ENCODE measurements at places on chromosomes 4 and X.

DNA sequence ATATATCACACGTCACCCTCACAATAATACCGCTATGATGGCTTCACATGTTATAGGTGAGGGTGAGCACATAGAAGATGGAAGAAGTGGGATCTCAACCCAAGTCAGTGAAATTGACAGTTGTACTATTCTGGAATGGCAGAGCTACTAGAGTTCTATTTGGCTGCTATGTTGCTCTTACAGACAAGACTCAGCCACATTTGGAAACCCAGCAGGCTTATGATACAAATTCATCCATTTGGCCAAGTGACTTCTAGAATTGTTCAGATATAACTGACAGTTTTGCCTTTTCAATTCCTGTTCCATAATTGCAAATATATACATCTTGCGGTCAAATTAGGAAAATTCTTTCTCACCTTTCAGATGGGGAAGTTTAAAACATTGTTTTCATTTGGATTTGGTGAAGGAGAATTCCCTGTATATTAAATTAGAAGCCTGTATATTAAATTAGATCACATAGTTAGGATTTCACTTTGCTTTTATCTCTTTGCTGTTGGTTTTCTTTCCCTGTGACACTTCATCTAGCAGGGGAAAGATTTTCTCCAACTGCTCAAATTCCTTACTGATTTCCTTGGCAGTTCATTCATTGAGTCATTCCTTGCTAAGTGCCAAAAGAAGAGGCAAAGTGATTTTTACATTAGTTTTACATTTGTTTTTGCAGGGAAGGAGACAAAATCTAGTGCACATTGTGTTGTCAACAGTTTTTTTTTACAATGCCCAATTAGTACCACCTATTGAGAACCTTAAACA lies 120.6 kb upstream of the TBC1D9 start:
- DNase-seq = no peak

GRCh38 chr4:47692691-47693090 lies 145.2 kb downstream of the CORIN start:
- DNase-seq = no peak

DNA sequence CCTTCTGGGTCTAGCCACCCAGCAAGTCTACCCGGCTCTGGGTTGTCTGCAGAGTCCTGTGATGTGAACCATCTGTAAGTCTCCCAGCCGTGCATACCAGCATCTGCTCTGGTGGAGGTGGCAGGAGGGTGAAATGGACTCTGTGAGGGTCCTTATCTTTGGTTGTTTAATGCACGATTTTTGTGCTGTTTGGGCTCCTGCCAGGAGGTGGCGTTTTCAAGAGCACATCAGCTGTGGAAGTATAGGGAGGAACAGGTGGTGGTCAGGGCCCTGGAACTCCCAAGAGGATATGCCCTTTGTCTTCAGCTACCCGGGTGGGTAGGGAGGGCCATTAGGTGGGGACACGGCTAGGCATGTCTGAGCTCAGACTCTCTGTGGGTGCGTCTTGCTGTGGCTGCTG lies 66.5 kb upstream of the ZFP42 start:
- no peak for DNase-seq

DNA sequence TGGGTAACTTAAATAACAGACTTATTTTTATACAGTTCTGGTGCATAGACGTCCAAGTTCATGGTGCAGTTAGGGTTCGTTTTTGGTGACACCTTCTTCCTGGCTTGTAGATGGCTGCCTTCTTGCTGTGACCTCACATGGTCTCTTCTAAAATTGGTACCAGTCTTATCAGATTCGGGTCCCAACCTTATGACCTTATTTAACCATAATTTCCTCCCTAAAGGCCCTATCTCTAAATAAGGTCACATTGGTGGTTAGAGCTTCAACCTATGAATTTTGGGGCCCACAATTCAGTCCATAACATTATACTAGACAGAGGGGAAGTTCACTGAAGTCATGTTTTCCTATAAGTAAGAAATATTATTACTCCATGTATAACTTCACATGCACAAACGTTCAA lies 128.0 kb downstream of the CFAP299 start:
- no peak for DNase-seq

GRCh38 chrX:102715967-102716366 lies 3.7 kb downstream of the GPRASP2 start:
- DNase-seq = no peak

DNA sequence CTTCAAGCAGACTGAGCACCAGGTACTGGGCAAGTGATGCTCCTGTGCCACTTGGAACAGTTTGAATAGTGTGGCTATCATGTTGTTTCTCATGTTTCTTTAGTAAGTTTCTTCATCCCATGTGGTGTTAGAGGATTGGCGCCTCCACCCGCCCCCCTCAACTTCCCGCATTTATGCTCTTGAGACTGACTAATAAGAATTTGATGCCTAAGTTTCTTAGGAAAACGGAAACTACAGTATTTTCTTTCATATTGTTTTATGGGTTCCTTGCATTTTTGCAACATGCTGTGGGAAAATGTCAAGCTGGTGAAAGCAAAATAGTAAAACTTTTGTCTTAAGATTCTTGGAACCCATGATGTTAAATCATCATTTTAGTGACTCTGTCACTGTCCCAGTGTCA lies 101.2 kb upstream of the SLC4A4 start:
- no peak for DNase-seq

DNA sequence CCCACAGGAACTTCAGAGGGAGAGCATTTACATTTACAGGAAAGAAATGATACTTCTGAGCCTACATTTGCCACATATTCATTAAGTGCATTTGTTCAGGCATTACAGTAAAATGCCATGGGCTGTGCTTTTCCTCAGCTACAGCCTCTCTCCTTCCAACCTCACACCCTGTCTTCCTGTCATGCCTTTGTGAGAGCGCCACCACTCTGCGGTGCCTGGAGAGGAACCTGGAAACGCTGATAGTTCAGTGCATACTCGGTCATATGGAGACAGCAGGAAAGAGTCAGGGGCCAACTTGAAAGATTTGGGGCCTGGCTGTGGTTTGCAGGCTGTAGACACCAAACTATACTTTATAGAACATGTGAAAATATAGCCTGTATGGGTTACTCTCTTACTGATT lies 40.5 kb downstream of the NFKB1 start:
- DNase-seq = no peak

DNA sequence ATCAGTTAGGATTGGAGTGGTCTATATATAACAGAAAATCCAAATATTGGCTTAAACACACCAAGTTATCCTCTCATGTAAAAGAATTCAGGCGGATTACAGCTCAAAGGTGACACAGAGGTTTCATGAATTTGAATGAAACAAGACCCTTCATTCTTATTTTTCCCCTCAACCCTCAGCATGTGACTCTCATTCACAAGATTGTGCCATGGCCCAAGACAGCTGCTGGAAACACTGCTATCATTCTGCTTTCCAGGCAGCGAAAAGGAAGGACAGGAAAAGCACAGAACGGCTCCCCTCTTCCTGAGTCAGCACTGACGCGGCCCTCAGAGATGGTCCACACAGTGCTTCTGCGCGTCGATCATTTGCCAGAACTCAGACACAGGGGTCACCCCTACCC lies 891.0 kb upstream of the FRG1 start:
- DNase-seq = no peak

DNA sequence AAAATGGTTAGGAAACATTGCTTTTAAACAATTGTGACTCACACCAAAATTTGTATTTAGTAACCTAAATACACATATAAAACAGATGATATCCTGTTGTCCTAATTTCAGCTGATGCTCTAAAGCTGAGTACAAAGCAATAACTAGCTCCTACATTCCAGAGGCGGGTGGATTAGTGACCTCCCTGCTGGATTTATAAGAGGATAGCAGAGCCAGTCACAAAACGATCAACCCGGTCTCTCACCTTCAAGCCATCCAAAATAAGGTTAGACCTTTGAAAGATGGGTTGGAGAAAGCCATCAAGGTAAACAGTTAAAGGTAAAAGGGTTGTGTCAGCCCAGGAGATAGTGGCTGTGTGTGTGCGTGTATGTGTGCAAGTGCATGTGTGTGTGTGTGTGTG lies 43.2 kb upstream of the SFRP2 start:
- DNase-seq = no peak

DNA sequence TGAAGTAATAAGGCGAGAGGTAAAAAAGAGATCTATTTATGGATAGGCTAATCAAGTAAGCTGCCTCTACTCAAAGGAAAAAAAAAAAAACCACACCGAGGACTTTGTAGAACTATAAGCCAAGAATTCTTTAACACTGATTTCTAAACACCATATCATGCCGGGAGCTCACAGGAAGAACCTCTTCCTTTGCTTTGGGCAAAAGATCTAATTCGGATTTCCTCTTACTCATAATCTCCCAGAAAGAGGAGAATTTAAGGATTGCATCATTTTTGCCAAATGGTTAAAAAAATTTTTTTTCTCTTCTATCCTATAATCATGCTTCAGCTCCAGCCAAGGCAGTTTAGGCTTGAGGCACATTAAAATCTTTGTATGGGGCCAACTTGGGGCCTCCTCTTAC lies 95.5 kb downstream of the ZNF827 start:
- no peak for DNase-seq

- DNase-seq = no peak
These were observed 50.8 kb downstream of the MAOA start for GRCh38 chrX:43706786-43707370.

DNA sequence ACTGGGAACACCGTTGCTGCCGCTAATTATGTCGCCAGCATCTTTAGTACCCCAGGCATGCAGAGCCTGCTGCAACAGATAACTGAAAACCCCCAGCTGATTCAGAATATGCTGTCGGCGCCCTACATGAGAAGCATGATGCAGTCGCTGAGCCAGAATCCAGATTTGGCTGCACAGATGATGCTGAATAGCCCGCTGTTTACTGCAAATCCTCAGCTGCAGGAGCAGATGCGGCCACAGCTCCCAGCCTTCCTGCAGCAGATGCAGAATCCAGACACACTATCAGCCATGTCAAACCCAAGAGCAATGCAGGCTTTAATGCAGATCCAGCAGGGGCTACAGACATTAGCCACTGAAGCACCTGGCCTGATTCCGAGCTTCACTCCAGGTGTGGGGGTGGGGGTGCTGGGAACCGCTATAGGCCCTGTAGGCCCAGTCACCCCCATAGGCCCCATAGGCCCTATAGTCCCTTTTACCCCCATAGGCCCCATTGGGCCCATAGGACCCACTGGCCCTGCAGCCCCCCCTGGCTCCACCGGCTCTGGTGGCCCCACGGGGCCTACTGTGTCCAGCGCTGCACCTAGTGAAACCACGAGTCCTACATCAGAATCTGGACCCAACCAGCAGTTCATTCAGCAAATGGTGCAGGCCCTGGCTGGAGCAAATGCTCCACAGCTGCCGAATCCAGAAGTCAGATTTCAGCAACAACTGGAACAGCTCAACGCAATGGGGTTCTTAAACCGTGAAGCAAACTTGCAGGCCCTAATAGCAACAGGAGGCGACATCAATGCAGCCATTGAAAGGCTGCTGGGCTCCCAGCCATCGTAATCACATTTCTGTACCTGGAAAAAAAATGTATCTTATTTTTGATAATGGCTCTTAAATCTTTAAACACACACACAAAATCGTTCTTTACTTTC lies 1.8 kb downstream of the UBQLN2 start:
- no peak for DNase-seq

DNA sequence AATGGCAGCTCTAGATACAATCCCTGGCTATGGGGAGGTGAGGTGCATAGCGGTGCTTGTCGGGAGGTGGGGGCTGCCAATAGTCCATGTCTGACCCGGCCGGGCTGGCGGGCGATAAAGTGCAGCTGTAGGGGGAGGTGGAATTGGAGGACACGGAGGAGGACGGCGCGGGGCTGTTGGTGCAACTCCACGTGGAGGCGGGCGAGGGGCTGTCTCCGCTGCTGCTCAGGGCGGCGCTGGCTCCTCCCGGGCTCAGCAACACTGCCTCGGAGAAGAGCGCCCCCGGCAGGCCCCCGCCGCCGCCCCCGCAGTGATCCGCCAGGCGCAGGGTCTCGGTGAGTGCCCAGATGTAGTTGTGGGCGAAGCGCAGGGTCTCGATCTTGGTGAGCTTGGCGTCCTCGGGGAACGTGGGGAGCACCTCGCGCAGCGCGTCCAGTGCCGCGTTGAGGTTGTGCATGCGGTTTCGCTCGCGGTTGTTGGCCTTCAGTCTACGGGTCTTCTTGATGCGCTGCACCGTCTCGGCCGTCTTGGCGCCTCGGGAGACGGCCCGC lies 1.3 kb downstream of the NEUROG2 start:
- peak; percentile 15 for DNase-seq

DNA sequence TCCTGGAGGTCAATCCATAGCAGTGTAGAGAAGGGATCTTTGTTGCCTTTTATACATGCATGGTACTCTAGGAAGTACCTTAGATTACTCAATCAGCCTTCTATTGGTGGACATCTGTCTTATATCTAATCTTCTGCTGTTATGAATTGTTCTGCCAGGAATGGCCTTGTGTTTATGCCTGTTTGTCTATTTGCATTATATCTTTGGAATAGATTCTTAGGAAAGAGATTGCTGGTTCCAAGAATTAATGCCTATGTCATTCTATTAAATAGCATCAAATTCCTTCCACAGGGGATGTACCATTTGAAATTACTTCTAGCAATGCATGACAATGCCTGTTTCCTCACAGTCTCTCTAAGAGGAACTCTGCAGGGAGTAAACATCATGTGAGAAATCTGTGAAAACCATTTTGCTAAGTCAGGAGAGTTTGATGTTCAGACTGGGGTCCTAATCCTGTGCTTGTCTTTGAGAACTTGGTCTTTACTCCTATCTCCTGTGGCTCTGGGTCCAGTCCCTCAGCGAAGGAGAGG lies 42.5 kb downstream of the BEX3 start:
- DNase-seq = no peak

DNA sequence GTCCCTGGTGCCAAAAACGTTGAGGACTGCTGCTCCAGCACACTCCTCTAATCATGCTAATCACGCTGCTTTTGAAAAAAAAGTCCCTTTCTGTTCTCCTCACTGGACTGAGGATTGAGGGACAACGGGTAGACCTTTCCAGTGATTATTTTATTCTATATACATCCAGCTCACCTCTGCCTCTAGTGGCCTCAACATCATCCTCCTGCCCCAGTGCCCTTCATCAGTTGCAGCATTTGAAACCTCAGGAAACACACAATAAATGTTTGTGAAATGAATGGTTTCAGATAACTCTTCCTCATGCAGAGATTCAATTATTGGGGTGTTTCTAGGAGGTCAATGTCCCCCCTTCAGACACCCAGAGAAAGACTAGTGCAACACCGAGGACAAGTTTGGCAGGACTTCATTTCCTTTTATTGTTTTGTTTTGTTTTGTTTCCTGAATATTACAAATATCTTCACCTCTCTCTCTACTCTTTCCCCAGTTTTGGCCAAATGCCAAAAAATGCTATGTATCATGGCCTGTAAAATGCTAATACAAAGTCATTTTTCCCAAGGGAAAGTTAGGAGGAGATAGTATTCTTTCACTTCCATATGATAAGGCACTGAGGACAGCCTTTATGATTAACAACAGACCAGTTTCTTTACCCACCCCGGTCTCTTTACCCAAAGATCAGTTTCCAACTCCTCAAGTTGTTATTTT lies 460.1 kb upstream of the SLIT2 start:
- DNase-seq = no peak

DNA sequence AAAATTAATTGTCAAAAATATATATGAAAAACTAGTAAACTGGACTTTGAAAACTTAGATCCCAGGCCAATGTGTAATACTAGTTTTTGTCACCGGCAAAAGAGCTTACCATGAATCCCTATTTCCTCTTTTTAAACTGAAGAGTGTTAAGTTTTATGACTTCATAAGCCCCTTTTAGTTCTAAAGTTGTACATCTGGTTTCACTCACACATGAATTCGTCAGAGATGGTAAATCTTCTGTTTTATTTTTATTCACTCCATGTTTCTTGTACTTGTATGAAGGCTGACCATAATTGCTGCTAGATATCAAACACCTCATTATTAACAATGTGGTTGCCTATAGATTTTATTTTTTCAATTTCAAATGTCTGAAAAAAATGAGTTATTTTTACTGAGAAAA lies 827.9 kb downstream of the PCDH7 start:
- no peak for DNase-seq

Data from SW 1271 (cell line).